ENCODE measurements at places on chromosomes 13 and 19.

DNA sequence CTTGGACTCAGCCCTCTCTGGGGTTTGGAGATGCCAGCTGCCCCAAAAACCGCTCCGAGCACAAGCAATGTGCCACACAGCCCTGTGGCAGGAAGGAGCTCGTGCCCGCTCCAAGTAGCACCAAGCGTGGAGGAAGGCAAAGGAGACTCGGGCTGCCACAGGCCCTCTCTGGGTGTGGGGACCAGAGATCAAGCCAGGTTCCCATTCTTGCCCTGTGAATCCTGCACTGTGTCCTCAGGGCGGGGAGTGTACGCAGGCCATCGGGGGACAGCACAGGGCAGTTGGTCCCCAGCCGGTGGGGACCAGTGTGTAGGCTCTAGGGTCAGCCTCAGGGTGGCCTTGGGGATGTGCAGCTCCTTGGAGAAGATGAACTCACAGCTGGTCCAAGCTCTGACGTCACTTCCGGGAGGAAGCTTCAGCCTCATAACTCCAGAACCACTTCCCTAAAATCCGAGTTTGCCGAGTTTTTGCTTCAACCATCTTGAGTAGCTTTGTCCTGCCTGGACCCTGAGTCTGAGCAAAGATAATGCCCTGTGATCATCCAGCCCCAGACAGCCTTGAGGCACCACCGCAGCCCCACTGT lies 9.3 kb upstream of the CPAMD8 start:
- DNase-seq, result no peak

DNA sequence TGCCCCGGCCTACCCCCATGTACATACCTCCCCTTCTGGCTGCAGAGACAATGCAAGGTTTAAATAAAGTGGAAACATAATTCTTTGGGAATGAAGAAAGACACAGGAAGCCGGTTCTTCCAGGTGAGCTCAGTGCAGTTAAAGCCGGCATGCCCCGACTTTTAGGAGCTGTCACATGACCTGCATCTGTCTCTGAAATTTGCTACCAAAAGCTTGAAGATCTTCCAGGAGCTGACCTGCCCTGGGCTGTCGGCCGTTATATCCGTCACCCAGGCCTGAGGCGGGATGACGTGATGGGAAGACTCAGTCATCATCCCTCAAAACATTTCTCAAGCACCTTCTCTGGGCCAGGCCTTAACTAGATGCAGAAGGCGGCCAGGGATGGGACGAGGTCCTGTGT lies 10.3 kb downstream of the RAB8A start:
- no peak for DNase-seq

GRCh38 chr13:38473305-38473704 lies 123.7 kb downstream of the UFM1 start:
- DNase-seq, result no peak

GRCh38 chr19:19306191-19306590 lies 14.1 kb downstream of the SUGP1 start:
- DNase-seq, result no peak

GRCh38 chr13:106475852-106476251 lies 59.6 kb downstream of the EFNB2 start:
- DNase-seq, result no peak

DNA sequence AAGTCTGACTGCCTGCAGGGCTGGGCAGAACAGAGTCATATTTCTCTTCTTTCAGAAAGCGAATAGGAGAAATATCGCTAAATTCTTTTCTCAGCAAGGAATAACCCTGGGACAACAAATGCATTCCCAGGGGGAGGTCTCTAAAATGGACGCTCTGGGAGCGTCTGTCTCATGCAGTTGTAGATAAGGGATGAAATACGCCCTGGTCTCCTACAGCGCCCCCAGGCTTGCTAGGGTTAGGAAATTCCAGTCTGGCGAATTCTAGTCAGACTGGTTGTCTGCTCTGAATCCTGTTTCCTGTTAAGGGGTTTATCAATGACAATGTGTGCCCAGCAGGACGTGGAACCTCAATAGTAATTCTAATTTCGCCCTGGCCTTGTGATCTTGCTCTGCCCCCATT lies 1214.1 kb downstream of the DIAPH3 start:
- no peak for DNase-seq

DNA sequence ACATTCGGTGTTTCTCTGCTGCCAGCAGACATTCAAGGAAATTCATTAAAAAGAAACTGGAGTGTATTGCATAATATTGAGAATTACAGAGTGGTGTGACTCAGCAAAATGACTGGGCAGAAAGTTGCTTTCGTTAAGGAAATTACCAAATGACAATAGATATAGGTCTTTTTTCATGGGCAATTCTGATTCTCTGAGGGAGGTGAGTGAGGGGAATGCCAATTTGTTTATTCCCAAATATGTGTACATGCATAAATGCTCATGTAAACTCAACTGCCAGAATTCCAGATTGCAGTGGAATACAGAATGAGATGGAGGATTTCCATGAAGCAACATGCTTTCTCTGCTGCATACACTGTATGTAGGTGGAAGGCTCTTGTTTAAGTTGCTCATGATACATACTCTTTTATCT lies 1730.1 kb downstream of the SLITRK5 start:
- no peak for DNase-seq

DNA sequence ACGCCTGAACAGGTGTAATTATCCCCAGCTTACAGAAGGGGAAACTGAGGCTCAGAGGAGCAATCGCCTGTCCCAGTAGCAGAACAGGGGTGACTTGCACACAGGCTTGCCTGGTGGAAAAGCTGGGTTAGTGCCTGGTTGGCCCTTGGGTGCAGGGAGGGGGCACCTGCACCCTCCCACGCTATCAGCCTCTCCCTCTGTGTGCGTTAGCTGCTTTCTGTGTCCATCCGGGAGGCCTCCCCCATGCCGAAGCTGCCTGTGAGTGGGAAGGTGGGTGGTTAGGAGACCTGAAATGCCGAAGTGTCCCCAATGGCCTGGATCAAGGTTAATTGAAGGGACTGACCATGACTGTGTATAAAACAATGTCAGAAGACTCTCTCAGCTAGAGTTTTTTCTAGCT lies 295.0 kb downstream of the ZNF536 start:
- DNase-seq, result no peak
